ENCODE measurements at places on chromosomes 6 and 20.

- DNase-seq = no peak
Measured at GRCh38 chr20:21241406-21241805, 61.7 kb upstream of the XRN2 start.

DNA sequence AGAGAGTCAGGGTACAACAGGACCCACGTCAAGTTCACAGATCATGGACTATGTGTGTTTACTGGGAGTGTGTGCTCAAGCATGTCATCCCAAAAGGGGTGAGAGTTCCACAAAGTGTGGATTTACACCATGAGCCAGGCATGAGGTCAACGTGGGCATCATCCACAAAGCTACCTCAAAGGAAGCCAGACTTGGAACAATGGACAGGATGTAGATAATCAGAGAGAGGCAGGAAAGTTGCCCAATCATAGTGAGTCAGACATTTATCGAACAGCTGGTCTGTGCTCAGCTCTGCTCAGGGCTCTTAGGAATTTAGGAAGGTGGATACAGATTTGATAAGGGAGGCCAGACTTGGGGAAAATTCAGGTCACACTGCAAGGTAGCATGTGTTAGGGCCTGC lies 317.2 kb upstream of the CDYL start:
- peak; percentile 84 for DNase-seq

GRCh38 chr6:79436241-79436640 lies 101.0 kb downstream of the LCA5 start:
- DNase-seq = peak; percentile 78

- no peak for DNase-seq
Measured at GRCh38 chr6:40931931-40932330, 107.1 kb downstream of the UNC5CL start.

GRCh38 chr6:77466451-77467437 lies 3.5 kb upstream of the HTR1B start:
- DNase-seq = peak; percentile 48

- no peak for DNase-seq
Measured at GRCh38 chr20:60250251-60250650, 292.0 kb downstream of the CDH26 start.

DNA sequence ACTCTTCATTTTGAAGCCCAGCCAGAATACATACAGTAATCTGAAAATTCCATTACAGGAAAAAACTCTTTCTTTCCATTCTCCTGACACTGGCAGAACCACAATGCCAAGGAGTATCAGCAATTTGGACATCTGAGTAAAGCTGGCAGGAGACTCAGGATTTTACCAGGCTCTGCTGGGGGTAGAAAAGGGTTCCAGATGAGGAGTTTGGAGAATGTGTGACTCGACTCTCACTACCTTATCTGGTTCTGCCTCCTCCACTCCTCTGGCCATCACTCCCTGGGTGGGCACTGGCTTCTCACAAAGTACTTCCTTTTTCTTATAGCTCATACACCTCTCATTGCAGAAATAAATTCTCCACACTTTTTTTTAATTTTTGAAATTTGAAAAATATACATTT lies 10.6 kb upstream of the WFDC8 start:
- no peak for DNase-seq

- DNase-seq = no peak
Measured at GRCh38 chr6:147207837-147208754, 3.9 kb downstream of the STXBP5 start.

DNA sequence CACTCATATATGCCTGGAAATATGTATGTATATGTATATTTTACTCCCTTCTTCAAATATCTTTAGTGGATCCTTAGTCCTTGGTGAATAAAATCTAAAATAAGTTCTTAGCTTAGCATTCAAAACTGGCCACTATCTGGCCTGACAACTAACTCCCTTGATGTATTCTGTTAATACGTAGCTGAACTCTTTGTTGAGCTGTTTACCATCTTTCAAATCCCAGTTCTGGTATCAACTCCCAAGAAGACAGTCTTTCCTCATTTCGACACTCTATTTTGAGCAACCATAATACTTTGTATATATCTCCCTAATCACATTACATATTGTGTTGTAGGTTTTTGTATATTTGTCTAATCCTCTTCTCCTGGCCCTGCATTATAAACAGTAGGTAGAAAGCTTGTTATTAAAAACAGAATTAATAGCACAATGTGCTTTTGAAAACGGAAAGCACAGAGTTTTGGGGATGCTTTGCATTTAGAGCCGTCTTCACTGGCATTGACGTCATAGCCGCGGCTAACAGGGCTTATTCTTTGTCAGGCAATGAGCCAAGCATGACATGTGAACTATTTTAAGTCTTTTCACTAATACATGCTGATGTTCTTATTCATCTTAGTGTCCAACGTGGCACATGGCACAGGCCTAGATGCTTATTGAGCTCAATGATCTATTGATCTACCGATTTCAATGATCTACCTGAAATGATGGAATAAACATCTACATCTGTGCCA lies 47.2 kb upstream of the CCN2 start:
- peak; percentile 88 for DNase-seq

- no peak for DNase-seq
Measured at GRCh38 chr6:113347436-113347835, 509.7 kb upstream of the MARCKS start.

DNA sequence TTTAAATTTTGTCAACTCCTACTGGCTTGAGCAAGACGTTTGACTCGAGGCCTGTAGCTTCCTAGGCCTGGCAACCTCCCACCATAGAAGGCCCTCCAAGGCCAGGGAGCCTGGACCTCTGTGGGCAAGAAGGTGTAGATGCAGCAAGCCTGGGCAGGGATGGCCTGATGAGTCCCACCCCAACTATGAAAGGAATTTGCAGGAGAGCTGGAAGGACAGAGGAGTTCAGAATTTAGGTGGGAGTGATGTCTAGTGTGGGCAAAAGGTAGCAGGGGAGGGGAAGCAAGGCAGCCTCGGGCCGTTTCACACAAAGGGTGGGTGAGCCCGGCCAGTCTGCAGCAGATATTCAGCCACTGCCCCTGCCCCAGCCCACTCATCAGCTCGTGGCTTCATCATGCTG lies 245.2 kb downstream of the CDH26 start:
- no peak for DNase-seq

DNA sequence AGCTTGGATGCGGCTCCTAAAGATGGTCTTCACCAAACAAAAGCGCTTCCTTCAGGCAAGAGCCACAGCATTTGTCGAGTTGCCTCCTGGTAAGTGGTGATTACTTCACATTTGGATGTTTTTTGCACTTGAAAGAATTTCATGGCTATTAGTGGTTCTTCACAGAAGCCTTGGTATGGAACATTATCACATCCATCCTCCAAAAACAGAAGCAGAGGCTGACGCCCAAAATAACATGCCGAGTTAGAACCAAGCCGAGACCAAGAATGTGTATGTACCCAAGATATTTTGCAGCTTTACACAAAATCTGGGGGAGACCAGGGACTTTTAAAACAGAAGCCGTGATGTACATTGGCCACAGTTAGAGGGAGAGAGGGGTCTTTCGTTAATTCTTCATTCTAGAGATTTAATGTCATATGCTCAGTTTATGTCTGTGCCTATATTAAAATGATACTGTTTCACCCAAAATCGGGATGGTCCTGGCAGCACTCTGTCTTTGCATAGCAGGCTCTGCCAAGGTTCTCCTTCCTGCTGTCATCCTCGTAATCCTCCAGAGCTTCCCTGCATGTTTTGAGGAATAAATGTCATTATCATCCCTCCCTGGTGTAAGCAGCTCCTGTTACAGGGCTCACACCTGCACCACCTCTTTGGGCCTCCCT lies 109.3 kb downstream of the TMEM242 start:
- no peak for DNase-seq

- no peak for DNase-seq
Measured at GRCh38 chr6:168261234-168261633, 58.3 kb downstream of the DACT2 start.

GRCh38 chr20:53002786-53003185 lies 30.6 kb downstream of the TSHZ2 start:
- DNase-seq = no peak

DNA sequence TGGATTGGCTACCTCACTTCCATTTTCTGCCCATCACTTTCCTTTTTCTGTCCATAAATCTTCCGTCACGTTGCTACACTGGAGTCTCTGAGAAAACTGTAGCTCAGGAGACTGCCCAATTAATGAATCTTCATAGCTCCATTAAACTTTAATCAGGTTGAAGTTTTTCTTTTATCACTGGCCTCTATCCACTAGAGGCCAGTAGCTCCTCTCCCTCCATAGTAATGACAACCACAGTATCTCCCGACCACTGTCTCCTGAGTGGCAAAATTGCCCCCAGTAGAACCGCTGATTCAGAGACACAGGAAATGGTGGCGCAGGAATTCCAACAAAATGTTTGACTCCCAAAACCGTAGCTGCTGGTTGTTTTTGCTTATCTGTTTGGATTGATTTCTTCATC lies 18.4 kb upstream of the DOK5 start:
- no peak for DNase-seq

DNA sequence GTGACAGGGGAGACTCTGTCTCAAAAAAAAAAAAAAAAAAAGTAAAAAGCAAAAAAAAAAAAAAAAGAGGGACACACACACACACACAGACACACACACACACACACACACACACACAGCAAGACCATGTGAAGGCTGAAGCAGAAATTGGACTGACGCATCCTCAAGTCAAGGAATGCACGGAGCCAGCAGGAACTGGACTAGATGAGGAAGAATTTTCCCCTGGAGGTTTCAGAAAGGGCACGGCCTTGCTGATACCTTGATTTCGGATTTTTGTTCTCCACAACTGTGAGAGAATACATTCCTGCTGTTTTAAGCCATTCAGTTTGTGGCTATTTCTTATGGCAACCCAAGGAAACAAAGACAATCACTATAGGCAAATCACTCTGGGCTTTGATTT lies 176.9 kb upstream of the SALL4 start:
- no peak for DNase-seq

GRCh38 chr20:8216375-8217200 lies 84.5 kb downstream of the PLCB1 start:
- no peak for DNase-seq

GRCh38 chr6:19444481-19444880 lies 392.7 kb upstream of the ID4 start:
- peak; percentile 37 for DNase-seq

DNA sequence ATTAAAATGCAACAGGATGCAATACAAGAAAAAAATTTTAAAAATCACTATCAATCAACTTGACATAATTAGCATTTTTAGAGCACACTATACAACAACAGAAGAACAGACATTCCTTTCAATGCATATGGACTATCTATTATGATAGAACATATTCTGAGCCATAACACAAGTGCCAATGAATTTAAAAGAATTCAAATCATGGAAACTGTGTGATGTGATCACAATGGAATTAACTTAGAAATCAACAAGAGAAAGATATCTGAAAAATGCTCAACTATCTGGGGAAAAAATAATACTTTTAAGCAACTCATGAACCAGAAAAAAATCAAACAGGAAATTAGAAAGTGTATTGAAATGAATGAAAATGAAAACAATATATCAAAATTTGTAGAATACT lies 106.3 kb downstream of the ADTRP start:
- DNase-seq = no peak

DNA sequence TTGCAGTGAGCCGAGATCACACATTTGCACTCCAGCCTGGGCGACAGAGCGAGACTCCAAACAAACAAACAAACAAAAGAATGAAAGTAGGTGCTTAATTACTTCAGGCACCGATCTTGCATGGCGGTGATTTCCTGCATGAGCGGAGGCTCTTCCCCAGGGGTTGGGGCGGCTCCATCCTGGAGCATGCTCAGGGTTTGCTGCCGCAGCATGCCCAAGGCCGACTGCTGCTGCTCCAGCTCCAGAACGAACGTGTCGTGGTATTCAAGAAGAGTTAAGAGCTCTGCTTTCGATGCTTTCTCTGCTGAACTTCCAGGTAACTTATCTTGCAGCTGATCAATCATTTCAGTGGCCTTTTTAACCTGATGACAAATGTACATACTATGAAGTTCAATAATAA lies 313.8 kb downstream of the SYNE1 start:
- DNase-seq = no peak

DNA sequence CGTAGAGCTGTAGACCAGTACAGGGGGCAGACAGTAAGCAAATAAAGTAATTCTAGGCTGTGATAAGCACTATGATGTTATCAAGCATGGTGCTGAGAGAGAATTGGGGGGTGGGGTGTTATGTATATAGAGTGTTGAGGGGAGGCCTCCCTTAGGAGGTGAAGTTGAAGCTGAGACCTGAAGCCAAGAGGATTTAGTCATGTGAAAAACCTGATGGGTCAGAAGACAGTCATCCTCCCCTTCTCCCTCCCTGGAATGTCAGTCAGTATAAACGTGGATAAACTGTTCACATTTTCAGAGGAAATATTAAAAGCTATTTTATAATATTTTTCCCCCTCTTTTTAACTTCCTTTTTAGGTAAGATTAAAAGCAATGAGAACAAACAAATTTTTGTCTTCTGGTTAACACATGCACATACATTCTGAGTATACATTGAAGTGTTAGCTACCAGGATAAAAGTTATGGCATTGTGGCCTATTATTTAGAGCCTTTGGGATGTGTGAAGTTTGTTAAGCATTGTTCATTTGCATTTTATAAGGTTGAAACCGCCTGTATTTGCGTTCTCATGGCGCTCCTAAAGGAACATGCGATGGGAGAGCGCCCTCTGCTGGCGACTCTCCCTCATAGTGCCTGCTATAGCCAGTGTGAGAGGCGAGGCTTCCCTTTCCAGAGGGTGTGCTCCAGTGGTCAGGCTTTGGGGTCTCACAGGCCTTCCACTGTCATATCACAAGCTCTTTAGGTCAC lies 35.4 kb upstream of the MAPK13 start:
- peak; percentile 80 for DNase-seq

- DNase-seq = no peak
Measured at GRCh38 chr6:126091466-126091865, 105.1 kb downstream of the TRMT11 start.

DNA sequence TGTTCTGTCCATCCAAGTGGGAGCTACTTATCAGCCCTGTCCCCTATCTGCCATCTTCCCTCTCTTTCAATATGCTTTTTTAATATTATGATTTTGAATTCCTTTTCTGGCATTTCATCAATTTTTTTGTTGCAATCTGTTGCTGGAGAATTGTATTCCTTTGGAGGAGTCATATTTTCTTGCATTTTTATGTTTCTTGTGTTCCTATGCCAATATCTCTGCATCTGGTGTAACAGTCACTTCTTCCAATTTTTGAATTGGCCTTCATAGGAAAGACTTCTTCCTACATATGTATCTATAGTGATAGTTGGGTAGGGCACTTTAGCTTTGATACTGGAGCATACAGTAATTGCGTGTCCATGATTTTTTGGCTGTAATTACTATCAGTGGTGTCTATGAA lies 70.1 kb downstream of the ZC2HC1B start:
- no peak for DNase-seq

All from fibroblast of villous mesenchyme (primary cell).